Right ventricle myocardium superior (tissue), 1 donor: ENCODE measurements at places on chromosomes 2 and 18. TPM values are rescaled to one million over a fixed set of nuclear protein-coding genes. Genes with fewer than 3 reads are reported as not detected.

MROH2A gene
- not detected for total RNA-seq

DIPK1C gene
- 3.3 TPM for total RNA-seq

MATN3 gene
- 0.16 TPM for total RNA-seq

PTH2R gene
- total RNA-seq = not detected

FAP gene
- total RNA-seq = 0.62 TPM

POTEF gene
- not detected for total RNA-seq

DNA sequence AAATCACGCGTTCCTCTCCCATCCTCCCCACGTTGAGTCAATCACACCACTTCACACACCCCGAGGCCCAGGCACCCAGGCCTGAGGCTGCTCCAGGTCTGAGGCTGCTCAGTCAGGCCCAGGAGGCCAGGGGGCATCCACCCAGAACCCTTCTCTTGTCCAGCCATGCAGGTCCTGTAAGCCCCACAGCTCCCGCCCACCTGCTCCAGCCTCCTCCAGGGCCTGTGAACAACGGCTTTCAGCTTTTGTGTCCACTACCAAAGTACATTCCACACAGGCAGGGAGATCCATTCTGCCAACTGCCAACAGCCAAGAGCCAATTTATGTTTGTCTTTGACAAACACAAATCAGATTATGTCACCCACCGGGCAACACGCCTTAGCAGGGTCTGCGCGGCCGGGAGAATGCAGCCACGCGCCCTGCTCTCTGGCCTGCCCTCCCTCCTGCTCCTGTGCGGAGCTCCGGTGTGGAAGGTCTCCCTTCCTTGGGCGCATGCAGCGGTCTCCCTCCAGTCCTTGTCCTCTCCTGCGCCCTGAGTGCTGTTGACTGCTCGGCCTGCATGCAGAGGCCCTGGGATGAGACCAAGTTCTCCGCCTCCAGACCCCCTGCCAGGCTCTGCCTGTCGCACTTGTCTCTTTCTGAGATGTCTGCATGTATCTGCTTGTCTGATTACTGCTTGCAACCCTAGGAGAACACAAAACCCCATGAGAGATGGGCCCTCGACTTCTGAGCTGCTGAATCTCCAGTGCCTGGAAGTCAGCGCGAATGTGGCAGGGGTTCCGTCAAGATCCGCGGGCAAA, 146.6 kb downstream of the ZNF516 start:
- DNase-seq = no peak

DNA sequence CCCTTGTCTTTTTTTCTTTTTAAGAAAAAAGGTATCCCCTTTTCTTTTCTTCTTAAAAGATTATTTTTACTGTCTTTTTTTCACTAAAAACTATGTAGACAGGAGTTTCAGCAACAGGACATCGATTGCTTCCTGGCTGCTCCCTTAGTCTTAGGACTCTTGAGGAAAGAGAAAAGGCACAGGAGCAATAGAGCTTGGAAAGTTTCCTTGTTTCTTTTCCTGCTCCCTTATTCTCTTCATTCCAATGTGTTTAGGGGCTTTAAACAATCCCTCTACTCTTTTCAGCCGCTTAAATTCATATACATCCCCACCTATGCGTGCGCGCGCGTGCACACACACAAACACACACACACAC, 225.9 kb upstream of the FBXO11 start:
- no peak for DNase-seq

DNA sequence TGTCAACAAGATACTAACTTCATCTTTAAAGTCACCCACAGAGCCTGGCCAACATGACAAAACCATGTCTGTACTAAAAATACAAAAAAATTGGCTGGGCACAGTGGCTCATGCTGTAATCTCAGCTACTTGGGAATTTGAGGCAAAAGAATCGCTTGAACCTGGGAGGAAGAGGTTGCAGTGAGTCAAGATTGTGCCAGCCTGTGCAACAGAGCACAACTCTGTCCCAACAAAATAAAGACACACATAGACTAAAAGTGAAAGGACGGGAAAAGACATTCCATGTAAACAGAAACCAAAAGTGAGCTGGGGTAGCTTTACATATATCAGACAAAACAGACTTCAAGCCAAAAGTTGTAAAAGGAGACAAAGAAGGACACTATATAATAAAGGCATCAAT, 34.8 kb downstream of the USP34 start:
- no peak for DNase-seq

DNA sequence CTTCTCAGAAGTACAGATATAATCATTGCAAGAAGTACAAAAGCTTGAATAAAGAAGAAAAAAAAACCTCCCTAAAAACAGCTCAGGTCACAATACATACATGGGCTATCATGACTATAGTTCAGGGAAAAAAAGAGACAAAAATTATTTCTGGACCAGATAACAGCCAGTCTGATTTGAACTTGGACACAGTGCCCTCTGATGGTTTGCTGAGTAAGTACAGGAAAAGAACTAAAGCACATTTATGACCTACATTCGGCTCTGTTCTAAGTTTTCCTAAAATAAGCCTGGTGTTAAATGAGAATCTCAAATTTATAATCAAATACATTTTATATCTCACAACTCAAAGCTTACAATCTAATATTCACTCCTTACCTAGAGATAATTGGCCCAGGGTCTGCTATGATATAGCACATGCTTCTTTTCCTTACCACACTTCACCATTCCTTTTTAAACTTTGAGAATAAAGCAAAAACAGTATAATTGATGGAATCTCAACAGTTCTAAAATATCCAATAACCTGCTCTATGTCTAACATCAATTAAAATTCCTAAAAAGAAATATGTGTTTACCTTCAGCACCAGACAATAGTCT, 81.1 kb downstream of the RAPH1 start:
- no peak for DNase-seq

- DNase-seq = no peak
Observed at GRCh38 chr18:55579501-55580270, 8.3 kb downstream of the TCF4 start.

GRCh38 chr2:178428396-178428806, 22.6 kb downstream of the PRKRA start:
- no peak for DNase-seq

GRCh38 chr2:11744631-11745394, 1.6 kb upstream of the LPIN1 start:
- DNase-seq = peak; percentile 62

DNA sequence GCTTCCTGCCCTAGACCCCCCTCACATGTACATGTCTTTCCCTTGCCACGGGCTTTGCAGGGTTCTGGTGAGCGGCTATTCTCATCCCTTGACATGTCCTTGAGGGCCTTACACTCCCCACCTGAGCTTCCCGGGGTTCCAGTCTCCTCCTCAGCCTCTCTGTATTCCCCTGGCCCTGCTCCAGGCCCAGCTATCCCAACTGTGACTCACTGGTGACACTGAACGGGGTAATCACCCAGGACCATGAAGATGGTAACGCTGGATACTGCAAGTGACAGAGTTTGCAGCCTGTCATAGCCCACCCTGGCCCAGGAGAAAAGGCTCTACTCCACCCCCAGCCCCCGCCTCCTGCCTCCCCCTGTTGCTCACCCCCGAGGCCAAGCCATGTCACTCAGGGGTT, 27.3 kb downstream of the KIF3C start:
- no peak for DNase-seq

GRCh38 chr2:217933617-217933993, 69.2 kb downstream of the TNS1 start:
- no peak for DNase-seq

GRCh38 chr2:17517481-17518211, 594 bp downstream of the RAD51AP2 start:
- no peak for DNase-seq

DNA sequence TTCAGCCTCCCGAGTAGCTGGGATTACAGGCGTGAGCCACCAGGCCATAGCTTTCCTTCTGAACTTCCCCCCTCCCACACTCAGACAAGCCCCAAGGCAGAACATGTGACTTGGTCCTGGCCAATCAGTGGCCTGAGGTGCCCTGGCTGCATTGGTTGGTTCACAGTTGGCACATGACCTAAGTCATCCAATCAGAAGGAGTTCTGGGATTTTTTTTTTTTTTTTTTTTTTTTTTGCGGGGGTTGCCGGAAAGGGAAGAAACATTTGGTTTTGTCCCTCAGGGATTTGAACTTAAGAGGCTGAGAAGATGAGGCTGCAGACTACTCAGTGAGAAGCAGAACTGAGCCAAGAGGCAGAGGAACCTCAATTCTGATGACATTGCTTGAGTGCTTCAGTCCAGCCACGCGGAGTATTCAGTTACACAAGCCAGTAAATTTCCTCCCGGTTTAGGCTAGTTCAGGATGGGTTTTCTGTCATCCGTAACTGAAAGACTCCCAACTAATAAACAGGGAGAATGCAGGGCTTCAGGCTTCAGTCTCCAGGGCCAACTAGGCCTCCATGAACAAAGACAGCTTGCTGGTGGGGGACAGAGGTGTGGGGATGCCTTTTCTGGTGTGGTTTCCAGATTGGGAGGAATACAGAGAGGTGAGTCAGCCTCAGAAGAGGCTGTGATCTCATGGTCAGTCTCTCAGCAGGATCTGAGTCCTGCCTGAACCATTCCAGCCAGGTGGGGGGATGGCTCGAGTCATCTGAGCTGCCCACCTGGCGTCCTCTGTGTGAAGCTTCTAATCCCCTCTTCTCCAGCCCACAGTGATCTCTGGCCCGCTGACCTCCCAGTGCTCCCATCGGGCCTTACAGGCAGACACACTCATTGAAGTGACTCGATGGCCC, 9.2 kb downstream of the PTMA start:
- DNase-seq = peak; percentile 62

- no peak for DNase-seq
Observed at GRCh38 chr18:43382641-43383403, 105.5 kb upstream of the SYT4 start.

GRCh38 chr2:38751596-38752410, 642 bp upstream of the SRSF7 start:
- DNase-seq = no peak

GRCh38 chr2:9112079-9112721, 94.4 kb upstream of the ASAP2 start:
- peak; percentile 49 for DNase-seq

- DNase-seq = no peak
Observed at GRCh38 chr18:22838639-22839277, 94.4 kb upstream of the RBBP8 start.

- no peak for DNase-seq
Observed at GRCh38 chr2:41948397-41948763, 99.4 kb upstream of the PKDCC start.
